ENCODE measurements at places on chromosomes 1 and 21.

GRCh38 chr1:154863315-154864174 lies 6.5 kb downstream of the KCNN3 start:
- no peaks in the 10 kb centered on the region for H3K36me3 ChIP-seq
- peaks cover 81% of the 10 kb centered on the region for H3K27me3 ChIP-seq
- peak; percentile 36 for DNase-seq
- peaks cover 10% of the 10 kb centered on the region for H3K4me1 ChIP-seq
- H3K27ac ChIP-seq: no peak overlapping the region

- no peaks in the 10 kb centered on the region for H3K4me1 ChIP-seq
- no peak for DNase-seq
- no peaks in the 10 kb centered on the region for H3K27me3 ChIP-seq
- H3K36me3 ChIP-seq: no peaks in the 10 kb centered on the region
- H3K4me3 ChIP-seq: no peak overlapping the region
- no peak overlapping the region for H3K27ac ChIP-seq
Measured at GRCh38 chr1:70866542-70867264, 180.9 kb downstream of the PTGER3 start.

GRCh38 chr1:174898102-174898797 lies 101.5 kb upstream of the CACYBP start:
- no peak overlapping the region for H3K4me3 ChIP-seq
- DNase-seq: no peak
- H3K27me3 ChIP-seq: no peaks in the 10 kb centered on the region
- H3K27ac ChIP-seq: no peak overlapping the region
- H3K4me1 ChIP-seq: peaks cover 2% of the 10 kb centered on the region

- no peak for DNase-seq
- no peak overlapping the region for H3K27ac ChIP-seq
- H3K36me3 ChIP-seq: peaks cover 2% of the 10 kb centered on the region
- no peaks in the 10 kb centered on the region for H3K27me3 ChIP-seq
Measured at GRCh38 chr21:45601551-45601950, 42.0 kb upstream of the PCBP3 start.

DNA sequence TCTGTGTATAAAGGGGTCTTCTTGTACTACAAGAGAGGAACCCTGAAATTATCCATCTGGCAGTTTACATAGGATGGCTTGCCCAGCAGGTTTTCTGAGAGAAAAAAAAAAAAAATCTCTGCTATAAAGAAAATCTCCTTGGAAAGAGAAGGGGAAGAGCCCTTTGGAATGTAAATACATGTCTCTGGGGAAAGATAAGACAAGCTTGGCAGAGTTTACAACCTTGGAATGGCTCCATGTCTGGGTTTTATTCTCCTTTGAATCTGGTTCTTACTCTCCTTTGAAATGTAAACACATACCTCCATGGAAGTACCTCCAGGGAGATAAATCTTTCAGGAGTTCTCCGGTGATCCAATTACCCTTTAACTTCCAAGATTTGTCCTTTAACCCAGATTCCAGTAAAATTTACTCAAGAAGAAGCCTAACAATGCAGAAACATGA lies 45.1 kb upstream of the DNAH14 start:
- H3K27me3 ChIP-seq: peaks cover 27% of the 10 kb centered on the region
- no peaks in the 10 kb centered on the region for H3K4me1 ChIP-seq
- no peak overlapping the region for H3K27ac ChIP-seq
- H3K4me3 ChIP-seq: no peak overlapping the region
- no peaks in the 10 kb centered on the region for H3K36me3 ChIP-seq

GRCh38 chr1:38361566-38361965 lies 315.0 kb upstream of the POU3F1 start:
- no peak overlapping the region for H3K4me3 ChIP-seq
- H3K4me1 ChIP-seq: no peaks in the 10 kb centered on the region
- no peak overlapping the region for H3K27ac ChIP-seq
- no peak for DNase-seq
- no peaks in the 10 kb centered on the region for H3K36me3 ChIP-seq
- peaks cover 28% of the 10 kb centered on the region for H3K27me3 ChIP-seq

DNA sequence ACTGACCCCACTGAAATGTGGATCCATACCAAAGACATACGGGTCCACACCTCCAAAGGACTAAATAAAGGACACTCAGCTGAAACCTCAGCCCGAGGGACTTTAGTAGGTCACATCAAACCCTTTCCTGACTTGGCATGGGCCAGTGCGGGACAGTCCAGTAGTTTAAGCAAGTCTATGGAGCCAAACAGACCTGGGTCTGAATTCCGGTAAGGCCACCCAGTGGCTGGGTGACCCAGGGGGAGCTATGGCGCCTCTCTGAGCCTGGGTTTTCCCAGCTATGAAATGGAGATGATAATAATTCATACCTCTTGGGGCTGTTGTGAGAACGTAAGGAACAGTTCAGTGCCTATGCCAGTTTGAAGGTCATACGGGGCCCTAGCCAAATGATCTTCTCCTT lies 36.2 kb upstream of the ZBTB40 start:
- peaks cover 56% of the 10 kb centered on the region for H3K27me3 ChIP-seq
- H3K4me1 ChIP-seq: peaks cover 5% of the 10 kb centered on the region
- DNase-seq: no peak
- H3K4me3 ChIP-seq: no peak overlapping the region
- H3K36me3 ChIP-seq: peaks cover 2% of the 10 kb centered on the region

GRCh38 chr1:71049951-71050598 lies 2.5 kb upstream of the PTGER3 start:
- no peak for DNase-seq
- no peak overlapping the region for H3K27ac ChIP-seq
- peaks cover 4% of the 10 kb centered on the region for H3K36me3 ChIP-seq
- peaks cover 18% of the 10 kb centered on the region for H3K4me1 ChIP-seq

DNA sequence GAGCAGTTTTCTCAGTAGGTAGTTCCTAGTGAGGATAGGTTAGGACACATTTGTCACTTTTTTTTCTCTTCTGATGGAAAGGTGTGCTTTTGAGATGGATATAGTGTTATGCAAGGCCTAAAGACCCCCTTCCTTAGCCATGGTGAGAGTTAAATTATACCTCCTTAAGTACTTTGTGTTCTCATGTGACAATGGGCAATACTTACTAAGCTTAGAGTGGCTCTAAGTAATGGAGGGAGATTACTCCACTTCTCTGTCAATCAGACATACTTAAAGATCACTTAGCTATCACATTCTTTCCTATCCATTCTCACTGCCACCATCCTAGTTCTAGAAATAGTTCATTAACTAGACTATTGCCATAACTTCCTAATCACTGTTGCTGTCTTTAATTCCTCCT lies 265.6 kb downstream of the PBX1 start:
- H3K27ac ChIP-seq: no peak overlapping the region
- H3K4me3 ChIP-seq: no peak overlapping the region
- DNase-seq: no peak
- H3K36me3 ChIP-seq: no peaks in the 10 kb centered on the region
- H3K4me1 ChIP-seq: no peaks in the 10 kb centered on the region

DNA sequence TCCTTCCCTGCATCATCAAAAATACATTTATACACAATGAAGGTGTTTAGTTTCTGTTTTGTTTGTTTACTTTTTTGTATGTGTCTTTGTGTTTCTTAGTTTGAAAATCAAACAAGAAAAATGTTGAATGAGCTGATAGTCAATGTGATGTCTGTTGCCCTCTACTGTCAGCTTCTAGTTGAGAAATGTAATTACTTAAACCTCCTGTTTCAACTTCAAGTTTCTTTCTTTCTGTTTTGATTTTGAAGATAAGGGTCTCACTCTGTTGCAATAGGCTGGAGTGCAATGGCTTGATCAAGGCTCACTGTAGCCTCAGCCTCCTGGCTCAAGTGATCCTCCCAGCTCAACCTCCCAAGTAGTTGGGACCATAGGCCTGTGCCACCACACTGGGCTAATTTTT lies 37.5 kb downstream of the SPTA1 start:
- peaks cover 3% of the 10 kb centered on the region for H3K36me3 ChIP-seq
- H3K4me3 ChIP-seq: no peak overlapping the region
- peaks cover 22% of the 10 kb centered on the region for H3K4me1 ChIP-seq
- DNase-seq: no peak

DNA sequence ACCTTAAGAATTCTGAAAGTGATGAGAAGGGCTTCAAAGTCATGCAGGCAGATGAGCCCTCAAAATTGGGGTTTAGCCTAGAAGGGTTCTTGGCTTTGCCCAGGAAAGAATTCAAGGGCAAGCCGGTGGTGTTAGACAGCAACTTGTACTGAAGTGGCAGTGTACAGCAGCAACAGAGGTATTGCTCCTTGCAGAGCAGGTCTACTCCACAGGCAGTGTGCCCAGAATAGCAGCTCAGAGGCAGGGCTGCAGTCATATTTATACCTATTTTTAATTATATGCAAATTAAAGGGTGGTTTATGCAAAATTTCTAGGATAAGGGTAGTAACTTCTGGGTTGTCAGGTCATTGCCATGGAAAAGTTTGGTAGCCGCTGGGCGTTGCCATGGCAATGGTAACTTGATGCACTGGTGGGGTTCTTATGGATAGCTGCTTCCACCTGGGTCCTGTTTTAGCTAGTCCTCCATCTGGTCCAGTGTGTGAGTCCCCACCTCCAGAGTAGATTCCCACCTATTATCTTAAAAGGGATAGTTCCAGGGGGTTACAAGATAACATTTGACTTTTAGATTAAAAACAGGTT lies 57.9 kb upstream of the CR2 start:
- no peaks in the 10 kb centered on the region for H3K4me1 ChIP-seq
- no peak for DNase-seq

- H3K27me3 ChIP-seq: peaks cover 5% of the 10 kb centered on the region
- peaks cover 4% of the 10 kb centered on the region for H3K36me3 ChIP-seq
- H3K27ac ChIP-seq: no peak overlapping the region
Measured at GRCh38 chr21:37348664-37349063, 17.9 kb upstream of the DYRK1A start.

- no peak for DNase-seq
- peak overlapping the region; percentile 80 for H3K4me3 ChIP-seq
- peaks cover 18% of the 10 kb centered on the region for H3K4me1 ChIP-seq
Measured at GRCh38 chr1:46197560-46197963, 672 bp downstream of the POMGNT1 start.

- H3K4me3 ChIP-seq: peak within 1 kb of the TSS; percentile 67
- peaks cover 89% of the 10 kb centered on the region for H3K27me3 ChIP-seq
- peaks cover 16% of the 10 kb centered on the region for H3K4me1 ChIP-seq
- peak within 1 kb of the TSS; percentile 43 for H3K27ac ChIP-seq
- peaks cover 21% of the 10 kb centered on the region for H3K36me3 ChIP-seq
- DNase-seq: no peak
Measured at GRCh38 chr1:18630511-18631495, at the start of gene PAX7. Gene PAX7, plus strand, starts transcription at chr1:18630846. Its CDS starts 758 bp downstream, at chr1:18631604.

GRCh38 chr1:87981386-87981785 lies 652.7 kb downstream of the LMO4 start:
- no peak for DNase-seq
- no peak overlapping the region for H3K27ac ChIP-seq
- no peaks in the 10 kb centered on the region for H3K36me3 ChIP-seq
- peaks cover 47% of the 10 kb centered on the region for H3K27me3 ChIP-seq

DNA sequence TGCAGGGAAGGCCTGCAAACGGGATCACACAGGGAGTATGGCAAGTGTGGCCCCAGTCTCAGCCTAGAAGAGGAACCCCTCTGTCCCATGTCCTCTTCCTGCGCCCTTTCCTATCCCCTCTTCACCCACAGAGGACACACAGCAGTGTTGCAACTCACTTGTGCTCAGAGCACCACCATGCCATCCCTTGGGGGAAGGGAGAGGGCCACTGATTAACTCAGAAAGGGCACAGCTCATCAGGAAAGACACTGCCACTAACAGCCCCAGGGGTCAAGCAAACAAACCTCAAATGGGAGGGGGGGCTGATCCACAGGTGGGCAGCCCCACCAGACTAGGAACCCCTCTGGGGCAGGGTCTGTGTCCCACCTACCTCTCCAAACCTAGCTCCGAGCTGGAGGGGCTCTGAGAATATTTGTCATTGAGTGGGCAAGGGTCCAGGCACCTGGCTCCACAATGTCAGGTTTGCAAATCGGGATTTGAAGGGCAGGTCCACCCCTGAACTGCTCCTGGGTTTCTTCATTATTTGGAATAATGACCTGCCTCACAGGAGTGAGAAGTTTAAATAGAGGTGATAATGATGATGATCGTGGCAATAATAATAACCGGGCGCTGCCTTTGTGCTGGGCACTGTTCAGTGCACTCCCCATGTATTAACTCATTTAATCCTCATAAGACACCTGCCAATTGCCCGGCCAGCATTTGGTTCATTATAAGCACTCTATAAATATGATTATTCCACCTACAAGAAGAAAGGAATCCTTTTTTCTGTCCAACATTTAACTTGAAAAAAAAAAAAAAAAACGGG lies 1.0 kb downstream of the ALDH4A1 start:
- H3K4me1 ChIP-seq: peaks cover 19% of the 10 kb centered on the region
- H3K27ac ChIP-seq: peak overlapping the region; percentile 89
- H3K36me3 ChIP-seq: no peaks in the 10 kb centered on the region
- DNase-seq: no peak

GRCh38 chr1:247102381-247102780 lies 1.8 kb downstream of the ZNF669 start:
- no peak overlapping the region for H3K4me3 ChIP-seq
- H3K27me3 ChIP-seq: peaks cover 12% of the 10 kb centered on the region
- H3K36me3 ChIP-seq: peaks cover 5% of the 10 kb centered on the region
- peaks cover 9% of the 10 kb centered on the region for H3K4me1 ChIP-seq

- H3K4me1 ChIP-seq: peaks cover 39% of the 10 kb centered on the region
- peaks cover 3% of the 10 kb centered on the region for H3K36me3 ChIP-seq
- H3K27me3 ChIP-seq: no peaks in the 10 kb centered on the region
Measured at GRCh38 chr1:107786203-107786845, 178.7 kb downstream of the VAV3 start.

- H3K4me3 ChIP-seq: no peak overlapping the region
- no peaks in the 10 kb centered on the region for H3K36me3 ChIP-seq
- H3K27me3 ChIP-seq: no peaks in the 10 kb centered on the region
Measured at GRCh38 chr1:177360791-177361190, 190.0 kb downstream of the BRINP2 start.

DNA sequence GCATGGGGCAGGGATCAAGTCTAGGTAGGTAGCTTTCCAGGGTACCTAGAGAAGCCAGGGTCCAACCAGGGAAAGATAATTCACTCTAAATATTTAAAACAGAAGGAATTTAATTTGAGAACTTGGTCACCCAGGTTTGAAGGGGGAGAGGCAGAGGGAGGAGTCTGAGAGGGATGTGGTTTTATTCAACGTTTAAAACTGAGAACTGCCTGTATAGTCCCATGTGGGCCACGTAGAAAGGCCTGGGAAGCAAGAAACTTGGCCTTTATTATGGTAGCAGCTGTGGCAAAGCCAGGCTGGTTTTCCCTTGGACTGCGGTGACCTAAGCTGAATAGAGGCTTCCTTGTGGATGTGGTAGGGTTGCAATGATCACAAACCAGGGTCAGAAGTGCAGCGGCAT lies 42.0 kb upstream of the DUSP10 start:
- H3K27ac ChIP-seq: peak overlapping the region; percentile 89
- no peaks in the 10 kb centered on the region for H3K27me3 ChIP-seq
- no peak for DNase-seq
- H3K4me1 ChIP-seq: peaks cover 34% of the 10 kb centered on the region

DNA sequence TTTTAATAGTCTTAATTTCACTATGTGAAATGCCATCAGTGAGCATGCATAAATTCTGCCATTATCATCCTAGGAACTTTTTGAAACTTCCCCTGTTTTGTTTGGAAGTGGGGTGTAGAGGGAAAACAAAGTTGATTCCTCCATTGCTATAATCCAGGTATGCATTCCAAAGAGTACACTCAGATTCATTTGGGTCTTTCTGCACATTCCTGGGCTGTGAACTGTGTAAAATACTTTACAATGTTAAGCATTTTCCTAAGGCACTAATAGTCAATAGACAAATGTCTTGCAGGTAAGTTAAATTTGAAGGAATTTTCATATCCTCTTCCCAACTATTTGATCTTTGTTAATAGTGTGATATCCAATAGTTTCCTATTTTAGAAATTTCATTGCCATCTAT lies 36.2 kb downstream of the SGIP1 start:
- DNase-seq: no peak
- no peak overlapping the region for H3K27ac ChIP-seq
- H3K4me3 ChIP-seq: no peak overlapping the region
- no peaks in the 10 kb centered on the region for H3K36me3 ChIP-seq
- H3K27me3 ChIP-seq: peaks cover 18% of the 10 kb centered on the region
